ENCODE measurements at places on chromosomes 6 and 20. TPM values are rescaled to one million over a fixed set of nuclear protein-coding genes. Genes with fewer than 3 reads are reported as not detected.

- DNase-seq, result no peak
- H3K36me3 ChIP-seq, result no peaks in the 10 kb centered on the region
- no peak overlapping the region for H3K27ac ChIP-seq
- no peaks in the 10 kb centered on the region for H3K4me1 ChIP-seq
Measured at GRCh38 chr6:25192590-25193459, 86.3 kb upstream of the CARMIL1 start.

GRCh38 chr6:144162977-144163376 is 12.7 kb downstream of the STX11 start:
- DNase-seq, result no peak
- no peaks in the 10 kb centered on the region for H3K36me3 ChIP-seq
- no peaks in the 10 kb centered on the region for H3K4me1 ChIP-seq
- no peak overlapping the region for H3K4me3 ChIP-seq
- no peak overlapping the region for H3K27ac ChIP-seq

DNA sequence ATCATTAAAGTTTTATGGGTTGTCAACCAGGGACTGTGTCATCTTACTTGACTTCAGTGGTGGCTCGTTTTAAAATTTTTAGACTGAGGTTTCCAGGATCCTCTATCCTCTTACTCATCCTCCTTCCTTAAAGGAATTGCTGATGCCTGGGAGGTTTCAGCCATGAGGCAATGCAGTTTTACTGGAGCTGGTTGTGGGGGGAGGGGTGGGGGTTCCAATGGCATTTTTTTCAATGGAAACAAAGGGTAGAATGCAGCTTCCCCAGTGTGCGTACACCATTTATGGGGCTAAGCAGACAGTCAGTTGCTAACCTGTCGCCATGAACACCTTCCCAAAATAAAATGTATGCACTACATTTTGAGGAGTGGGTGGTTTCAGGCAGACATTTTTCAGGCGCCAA is 88.0 kb downstream of the METTL24 start:
- peaks cover 11% of the 10 kb centered on the region for H3K27me3 ChIP-seq
- no peaks in the 10 kb centered on the region for H3K36me3 ChIP-seq
- no peak overlapping the region for H3K4me3 ChIP-seq
- no peak overlapping the region for H3K27ac ChIP-seq
- no peak for DNase-seq

The TNF gene
- 0.64 TPM for total RNA-seq

The ADGB gene
- total RNA-seq, result not detected

The ZDHHC14 gene
- 19.9 TPM for total RNA-seq

The GRIK2 gene
- total RNA-seq, result 6.6 TPM

The ACTL10 gene
- total RNA-seq, result not detected

DNA sequence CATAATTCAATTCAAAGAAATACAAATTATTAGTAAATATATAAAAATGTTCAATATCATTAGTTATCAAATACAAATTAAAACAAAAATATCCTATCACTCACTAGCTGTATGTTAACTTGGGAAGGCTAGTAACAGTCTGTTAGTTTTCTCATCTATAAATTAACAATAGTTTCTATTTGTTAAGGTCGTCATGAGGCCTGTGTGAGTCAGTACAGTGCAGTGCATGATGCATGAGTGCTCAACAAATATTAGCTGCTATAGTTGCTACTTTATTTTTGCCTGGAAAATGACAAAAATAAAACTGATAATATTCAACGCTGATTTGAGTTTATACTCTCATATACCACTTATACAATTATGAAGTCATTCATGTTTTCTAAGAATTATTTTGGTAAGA is 401.6 kb upstream of the RUNX2 start:
- H3K27ac ChIP-seq, result no peak overlapping the region
- no peak for DNase-seq
- no peaks in the 10 kb centered on the region for H3K27me3 ChIP-seq
- no peaks in the 10 kb centered on the region for H3K36me3 ChIP-seq
- H3K4me3 ChIP-seq, result no peak overlapping the region

GRCh38 chr6:163738304-163738703 is 323.8 kb downstream of the QKI start:
- no peak for DNase-seq
- 0 out of 2 replicates have a peak, but pooled peaks cover 2% of the 10 kb centered on the region for H3K27me3 ChIP-seq
- no peak overlapping the region for H3K27ac ChIP-seq
- H3K4me1 ChIP-seq, result no peaks in the 10 kb centered on the region

The PREX1 gene
- total RNA-seq, result 20.0 TPM

GRCh38 chr20:2332711-2333110 is 36.9 kb downstream of the TGM3 start:
- H3K4me1 ChIP-seq, result no peaks in the 10 kb centered on the region
- H3K36me3 ChIP-seq, result no peaks in the 10 kb centered on the region
- no peak for DNase-seq
- H3K27me3 ChIP-seq, result 0 out of 2 replicates have a peak, but pooled peaks cover 3% of the 10 kb centered on the region

DNA sequence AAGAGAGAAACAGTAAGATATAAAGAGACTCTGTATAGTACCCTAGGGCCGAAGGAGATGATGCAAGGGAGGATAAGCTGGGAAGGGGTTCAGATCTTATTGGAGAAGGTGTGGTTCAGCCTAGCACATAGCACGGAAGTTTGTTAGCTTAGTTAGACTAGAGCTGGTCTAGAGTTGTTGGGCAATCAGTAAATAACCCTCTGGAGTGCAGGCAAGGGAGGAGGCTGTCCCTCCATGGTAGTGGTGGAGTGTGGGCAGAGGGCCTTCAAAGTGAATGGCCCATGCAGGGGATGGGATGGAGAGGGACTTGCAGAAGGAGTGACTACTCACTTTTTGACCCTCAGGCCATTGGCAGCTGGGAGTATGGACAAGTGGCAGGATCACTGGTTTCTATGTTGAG is 20.0 kb downstream of the TULP4 start:
- no peaks in the 10 kb centered on the region for H3K36me3 ChIP-seq
- no peaks in the 10 kb centered on the region for H3K27me3 ChIP-seq
- no peak overlapping the region for H3K4me3 ChIP-seq
- no peaks in the 10 kb centered on the region for H3K4me1 ChIP-seq

DNA sequence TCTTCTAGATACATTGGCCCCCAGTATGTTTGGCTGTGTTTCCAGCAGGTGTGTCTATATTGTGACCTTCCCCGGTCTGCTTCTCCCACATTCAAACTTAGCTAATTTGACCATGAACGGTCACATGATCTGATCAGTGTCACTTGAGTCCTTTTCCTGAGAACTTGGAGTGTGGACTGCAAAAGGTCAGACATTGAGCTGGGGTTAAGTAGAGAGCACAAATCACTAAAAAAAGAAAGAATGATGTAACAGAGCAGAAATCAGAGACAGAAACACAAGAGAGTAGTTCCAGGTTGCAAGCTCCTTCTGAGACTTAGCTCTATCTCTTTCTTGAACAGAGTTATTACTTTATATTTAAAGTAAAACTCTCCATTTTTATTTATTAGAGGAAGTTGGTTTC is 733.9 kb downstream of the CBLN4 start:
- H3K4me1 ChIP-seq, result no peaks in the 10 kb centered on the region
- no peak overlapping the region for H3K27ac ChIP-seq
- H3K36me3 ChIP-seq, result no peaks in the 10 kb centered on the region
- no peak overlapping the region for H3K4me3 ChIP-seq
- no peaks in the 10 kb centered on the region for H3K27me3 ChIP-seq

DNA sequence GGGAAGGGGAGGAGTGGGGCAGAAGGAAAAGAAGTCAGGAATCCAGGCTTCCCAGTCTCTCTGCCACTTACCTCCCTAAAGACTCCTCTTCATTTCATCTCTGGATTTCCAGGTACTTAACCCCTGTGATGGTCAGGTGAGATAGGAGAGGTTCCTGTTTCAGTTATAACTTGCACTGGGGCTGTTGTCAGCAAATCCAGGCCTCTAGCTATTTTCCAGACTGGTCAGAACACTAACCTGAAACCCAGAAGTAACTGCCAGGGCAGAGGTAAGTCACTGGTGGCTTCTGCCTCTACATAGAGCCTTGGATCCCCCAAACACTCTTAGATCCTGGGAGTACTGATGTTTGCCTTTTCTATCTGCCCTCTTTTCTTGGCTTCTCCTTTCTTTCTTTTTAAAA is 233.5 kb upstream of the TAB2 start:
- H3K36me3 ChIP-seq, result no peaks in the 10 kb centered on the region
- no peak overlapping the region for H3K27ac ChIP-seq
- H3K4me3 ChIP-seq, result no peak overlapping the region
- no peaks in the 10 kb centered on the region for H3K4me1 ChIP-seq

The EYA2 gene
- 1.9 TPM for total RNA-seq

GRCh38 chr6:44456070-44456965 is 68.8 kb downstream of the CDC5L start:
- H3K4me1 ChIP-seq, result no peaks in the 10 kb centered on the region
- H3K27me3 ChIP-seq, result no peaks in the 10 kb centered on the region
- DNase-seq, result no peak

DNA sequence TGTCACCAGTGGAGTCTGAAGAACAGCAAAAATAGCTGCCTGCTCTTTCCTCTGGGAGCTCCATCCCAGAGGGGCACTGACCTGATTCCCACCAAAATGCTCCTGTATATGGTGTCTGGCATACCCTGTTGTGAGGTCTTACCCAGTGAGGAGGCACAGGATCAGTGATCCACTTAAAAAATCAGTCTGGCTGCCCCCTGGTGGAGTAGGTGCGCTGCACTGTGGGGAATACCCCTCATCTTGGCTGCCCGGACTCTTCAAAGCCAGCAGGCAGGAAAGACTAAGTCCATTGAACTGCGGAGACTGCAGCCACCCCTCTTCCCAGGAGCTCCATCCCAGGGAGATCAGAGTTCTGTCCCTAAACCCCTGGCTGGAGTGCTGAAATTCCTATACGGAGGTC is 230.9 kb upstream of the HTR1E start:
- no peaks in the 10 kb centered on the region for H3K36me3 ChIP-seq
- no peaks in the 10 kb centered on the region for H3K27me3 ChIP-seq
- no peak overlapping the region for H3K27ac ChIP-seq
- H3K4me3 ChIP-seq, result no peak overlapping the region
- DNase-seq, result no peak
- no peaks in the 10 kb centered on the region for H3K4me1 ChIP-seq

- no peaks in the 10 kb centered on the region for H3K4me1 ChIP-seq
- no peak overlapping the region for H3K4me3 ChIP-seq
- no peak for DNase-seq
- H3K27me3 ChIP-seq, result no peaks in the 10 kb centered on the region
Measured at GRCh38 chr20:39822667-39823066, 860.5 kb downstream of the DHX35 start.

DNA sequence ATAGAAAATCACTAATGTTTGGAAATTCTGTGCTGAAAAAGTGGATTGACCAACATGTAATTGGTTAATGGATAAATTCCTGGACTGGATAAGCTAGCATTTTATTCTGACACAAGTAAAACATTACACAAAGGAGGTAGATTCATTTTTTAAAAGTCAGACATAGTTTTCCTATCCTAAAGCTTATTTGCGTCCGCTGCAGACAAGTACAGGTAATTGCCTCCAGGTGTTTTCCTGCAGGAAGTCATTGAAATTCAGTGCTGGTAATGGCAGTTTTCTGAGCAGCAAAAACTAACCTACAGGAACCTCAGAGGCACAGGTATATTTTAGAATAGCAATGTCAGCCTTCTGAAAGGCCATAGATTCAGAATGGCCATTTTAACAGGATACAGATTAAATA is 20.0 kb upstream of the HIVEP1 start:
- H3K4me3 ChIP-seq, result no peak overlapping the region
- no peak overlapping the region for H3K27ac ChIP-seq
- H3K36me3 ChIP-seq, result no peaks in the 10 kb centered on the region

The CTAGE9 gene
- 0.15 TPM for total RNA-seq

- H3K4me3 ChIP-seq, result peak overlapping the region; percentile 98
- peak; percentile 4 for DNase-seq
- H3K27ac ChIP-seq, result peak overlapping the region; percentile 96
- peaks cover 15% of the 10 kb centered on the region for H3K4me1 ChIP-seq
Measured at GRCh38 chr6:107458672-107459282, 587 bp downstream of the PDSS2 start.

DNA sequence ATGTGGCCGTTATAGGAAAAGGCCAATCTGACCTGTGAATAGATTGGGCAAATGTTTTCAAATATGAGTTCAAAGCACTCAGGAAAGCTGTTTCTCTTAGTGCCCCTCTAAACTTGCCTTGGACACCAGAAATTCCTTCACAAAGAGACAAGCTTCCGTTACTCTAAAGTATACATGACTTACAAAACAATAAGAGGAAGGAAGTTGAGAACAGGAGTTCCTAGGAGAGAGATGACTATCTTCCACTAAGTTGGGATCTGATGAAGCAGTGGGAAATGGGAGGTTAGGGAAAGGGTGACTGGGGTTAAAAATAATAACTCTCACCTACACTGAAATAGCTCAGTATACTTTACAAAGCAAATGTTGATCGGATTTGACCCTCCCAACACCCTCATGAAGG is 50.0 kb downstream of the ISM1 start:
- no peak overlapping the region for H3K27ac ChIP-seq
- H3K4me3 ChIP-seq, result no peak overlapping the region
- no peaks in the 10 kb centered on the region for H3K27me3 ChIP-seq

- no peaks in the 10 kb centered on the region for H3K4me1 ChIP-seq
- no peak overlapping the region for H3K27ac ChIP-seq
- H3K4me3 ChIP-seq, result no peak overlapping the region
- H3K27me3 ChIP-seq, result no peaks in the 10 kb centered on the region
- no peaks in the 10 kb centered on the region for H3K36me3 ChIP-seq
- DNase-seq, result no peak
Measured at GRCh38 chr6:168043848-168044415, 35.1 kb downstream of the FRMD1 start.

DNA sequence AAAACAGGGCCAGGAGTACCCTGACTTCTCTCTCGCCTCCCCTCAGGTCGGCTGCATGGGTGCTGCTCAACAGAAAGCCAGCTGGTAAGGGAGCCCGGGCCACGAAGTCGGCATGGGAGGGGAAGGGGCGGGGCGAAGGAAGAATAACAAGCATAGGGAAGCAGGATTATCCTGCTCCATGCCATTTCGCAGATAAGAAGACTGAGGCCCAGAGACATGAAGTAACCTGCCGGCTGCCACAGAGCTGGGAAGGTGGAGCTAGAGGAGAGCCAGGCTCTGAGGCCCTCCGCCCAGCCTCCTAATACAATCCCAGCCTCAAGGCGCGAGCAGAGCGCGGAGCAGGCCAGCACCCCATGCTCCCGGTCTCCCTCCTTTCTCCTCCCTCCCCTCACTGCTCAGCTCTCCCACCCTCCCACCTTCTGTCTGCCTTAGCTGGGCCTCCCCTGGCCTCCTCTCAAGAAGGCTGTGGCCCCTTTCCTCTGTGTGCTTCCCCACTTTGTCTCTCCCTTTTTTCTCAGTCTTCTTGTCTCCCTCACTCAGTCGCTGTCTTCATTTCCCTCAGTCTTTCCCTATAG is 13.2 kb upstream of the HMGA1 start:
- H3K27ac ChIP-seq, result peak overlapping the region; percentile 92
- no peak for DNase-seq
- H3K4me1 ChIP-seq, result peaks cover 25% of the 10 kb centered on the region
- H3K4me3 ChIP-seq, result peak overlapping the region; percentile 12
- no peaks in the 10 kb centered on the region for H3K36me3 ChIP-seq

The XKR7 gene
- 6.2 TPM for total RNA-seq
